Sciatic nerve (tissue), 2 donors: ENCODE measurements at places on chromosomes 3 and 15. TPM values are rescaled to one million over a fixed set of nuclear protein-coding genes. Genes with fewer than 3 reads are reported as not detected.

The CHST13 gene
- 0.89 TPM for total RNA-seq

The ZNF774 gene
- total RNA-seq = 5.1 TPM

The SLC28A1 gene
- total RNA-seq = 0.45 TPM

The CAPN7 gene
- 68.4 TPM for total RNA-seq

The CHRM5 gene
- 0.18 TPM for total RNA-seq

The B3GNT5 gene
- 30.3 TPM for total RNA-seq

The HHATL gene
- total RNA-seq = not detected

The LRTM1 gene
- not detected for total RNA-seq

The MAGI1 gene
- 64.6 TPM for total RNA-seq

The CFAP100 gene
- 1.5 TPM for total RNA-seq

The MELTF gene
- 5.3 TPM for total RNA-seq

The SLITRK3 gene
- total RNA-seq = not detected

The SIDT1 gene
- total RNA-seq = 4.5 TPM

The INO80 gene
- total RNA-seq = 30.2 TPM

The LPP gene
- total RNA-seq = 231 TPM
